ENCODE measurements at places on chromosomes 16 and 17. TPM values are rescaled to one million over a fixed set of nuclear protein-coding genes. Genes with fewer than 3 reads are reported as not detected.

The TP53TG3F gene
- not detected for total RNA-seq

The CA5A gene
- total RNA-seq = not detected

The MYH8 gene
- total RNA-seq = not detected

The CLEC19A gene
- total RNA-seq = not detected

The CDYL2 gene
- 24.5 TPM for total RNA-seq

The SULT1A4 gene
- total RNA-seq = 1.5 TPM

The FOXL1 gene
- not detected for total RNA-seq

The TMEM88 gene
- total RNA-seq = 2.9 TPM

The SRCIN1 gene
- total RNA-seq = not detected

DNA sequence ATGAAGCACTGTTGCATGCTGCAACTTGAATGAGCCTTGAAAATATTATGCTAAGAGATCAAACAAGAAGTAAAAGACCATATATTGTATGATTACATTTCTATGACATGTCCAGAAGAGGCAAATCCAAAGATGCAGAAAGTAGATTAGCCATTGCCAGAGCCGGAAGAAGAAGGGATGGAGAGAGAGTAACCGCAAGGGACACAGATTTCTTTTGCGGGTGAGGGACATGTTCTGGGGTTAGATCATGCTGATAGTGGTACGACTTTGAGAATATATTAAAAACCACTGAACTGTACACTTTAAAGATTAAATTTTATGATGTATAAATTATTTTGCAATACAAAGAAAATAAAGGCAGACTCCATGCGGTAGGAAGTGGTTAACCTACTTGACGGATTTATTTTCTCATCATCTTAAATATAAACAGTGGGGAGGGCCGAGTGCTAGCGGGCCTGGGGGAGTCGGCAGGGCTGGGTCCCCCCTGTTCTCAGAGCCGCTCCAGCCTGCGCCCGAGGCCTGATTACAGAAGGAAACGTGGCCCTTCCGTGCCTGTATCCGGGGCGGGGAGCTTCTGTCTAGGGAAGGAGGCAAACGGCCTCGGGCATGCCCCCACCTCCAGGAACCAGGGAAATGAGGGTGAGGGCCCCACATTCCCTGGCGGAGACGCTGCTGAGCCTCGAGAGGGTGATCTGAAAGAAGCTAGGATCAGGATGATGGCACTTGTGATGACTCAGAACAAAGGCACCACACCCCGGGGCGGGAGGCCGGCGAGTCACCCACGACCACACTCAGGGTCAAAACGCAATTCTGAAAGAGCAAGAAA is 48.0 kb downstream of the SHCBP1 start:
- DNase-seq = no peak

DNA sequence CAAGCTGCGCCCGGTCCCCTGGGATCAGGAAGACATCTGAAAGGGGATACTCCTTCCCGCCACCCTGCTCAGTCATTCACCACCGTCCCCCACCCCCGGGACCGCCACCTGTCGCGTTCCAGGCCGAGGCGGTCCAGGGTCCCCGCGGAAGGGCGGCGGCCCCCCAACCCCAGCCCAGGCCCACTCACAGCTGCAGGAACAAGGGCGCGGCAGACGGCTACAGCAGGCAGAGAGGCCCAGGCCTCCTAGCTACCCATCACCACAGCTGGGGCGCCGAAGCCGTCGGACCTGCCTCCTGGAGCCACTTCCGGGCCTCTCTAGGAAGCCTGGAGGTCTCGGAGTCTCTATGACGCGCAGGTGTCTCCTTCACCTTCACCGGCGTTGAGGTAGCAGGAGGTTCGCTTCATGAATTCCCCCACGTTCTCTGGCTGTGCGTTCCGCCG is at the start of gene SDR42E1:
Gene SDR42E1, minus strand, starts transcription at position 272 of the 443 bp plus-strand sequence. CDS start 10,612 bp downstream, outside the sequence.
- peak; percentile 74 for DNase-seq

DNA sequence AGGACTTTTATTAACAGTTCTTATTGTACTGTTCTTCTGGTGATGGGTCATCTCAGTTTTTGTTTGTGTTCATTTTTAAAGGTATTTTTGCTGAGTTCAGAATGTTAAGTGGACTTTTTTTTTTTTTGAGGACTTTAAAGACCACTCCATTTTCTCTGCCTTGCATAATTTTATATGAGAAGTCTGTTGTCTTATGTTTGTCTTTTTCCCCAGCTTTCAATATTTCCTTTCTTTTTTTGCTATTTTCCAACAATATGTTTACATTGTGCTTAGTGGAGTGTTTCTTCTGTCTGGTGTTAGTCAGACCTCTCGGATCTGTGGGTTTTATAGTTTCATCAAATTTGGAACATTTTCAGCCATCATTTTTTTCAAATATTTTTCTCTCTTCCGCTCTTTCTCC is 290.0 kb upstream of the TNRC6C start:
- no peak for DNase-seq

DNA sequence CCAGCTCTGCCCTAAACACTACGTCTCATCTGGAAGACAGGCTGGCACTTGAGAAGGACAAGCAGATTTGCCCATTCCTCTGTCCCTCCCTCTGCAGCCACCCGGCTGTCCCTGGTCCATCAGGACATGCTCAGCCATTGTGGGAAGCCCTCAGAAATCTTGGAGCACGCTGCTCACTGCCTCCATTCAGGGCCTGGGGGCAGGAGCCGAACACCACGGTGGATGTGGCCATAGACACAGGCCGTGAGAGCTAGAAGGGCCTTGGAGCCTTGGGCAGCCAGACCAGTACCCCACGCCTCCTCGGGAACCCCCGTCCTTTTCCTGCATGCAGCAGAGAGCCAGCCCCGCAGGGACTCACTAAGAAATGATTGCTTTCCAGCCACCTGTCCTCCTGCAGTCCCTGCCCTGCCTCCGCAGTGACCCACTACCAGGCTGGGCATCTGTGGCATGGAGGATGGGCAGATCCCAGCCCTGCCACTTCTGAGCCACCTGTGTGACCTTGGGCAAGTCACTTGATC is 3.4 kb downstream of the DOC2A start:
- DNase-seq = no peak

DNA sequence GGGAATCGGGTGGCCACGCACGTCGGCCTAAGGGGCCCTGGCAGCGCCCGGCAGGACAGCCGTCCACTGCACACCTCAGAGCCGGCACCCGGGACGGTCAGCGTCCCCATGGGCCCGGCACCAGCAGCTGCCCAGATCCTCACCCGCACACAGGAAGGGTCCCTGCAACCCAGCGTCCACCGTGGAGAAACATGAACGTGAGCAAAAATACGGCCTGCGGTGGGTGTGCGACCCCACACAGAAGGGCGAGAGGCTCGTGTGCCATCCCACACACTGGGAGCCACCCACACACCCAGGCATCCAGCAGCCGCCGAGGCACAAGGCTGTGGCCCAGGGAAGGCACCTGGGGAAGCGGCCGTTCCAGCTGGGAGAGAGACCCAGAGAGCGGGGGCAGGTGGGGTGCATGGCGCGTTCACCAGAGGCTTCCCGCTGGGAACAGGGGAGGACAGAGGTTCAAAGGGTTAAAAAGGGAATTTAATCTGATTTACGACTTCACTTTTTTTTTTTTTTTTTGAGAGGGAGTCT is 6.4 kb downstream of the PIEZO1 start:
- DNase-seq = no peak

- no peak for DNase-seq
Observed at GRCh38 chr17:64773836-64774761, 112.0 kb upstream of the SMURF2 start.

GRCh38 chr17:45013021-45013997 is 38.1 kb downstream of the DCAKD start:
- DNase-seq = no peak

DNA sequence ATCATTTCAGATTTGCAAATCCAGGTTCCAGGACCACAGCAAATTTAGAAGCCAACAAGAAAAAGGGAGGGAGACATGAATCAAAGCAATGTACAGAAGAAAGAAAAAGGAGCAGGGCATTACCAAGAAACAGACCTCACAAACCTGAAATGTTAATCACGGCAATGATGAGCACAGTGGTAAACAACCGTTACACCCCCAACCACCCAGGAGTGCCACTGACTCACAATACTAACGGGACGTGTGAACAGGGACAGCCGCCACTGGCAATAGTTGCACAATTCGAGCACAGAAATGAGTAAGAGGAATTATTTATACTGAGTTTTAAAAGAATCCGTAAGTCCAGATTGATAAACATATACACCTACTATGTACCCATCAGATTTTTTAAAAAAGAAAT is 13.8 kb downstream of the USP22 start:
- no peak for DNase-seq

DNA sequence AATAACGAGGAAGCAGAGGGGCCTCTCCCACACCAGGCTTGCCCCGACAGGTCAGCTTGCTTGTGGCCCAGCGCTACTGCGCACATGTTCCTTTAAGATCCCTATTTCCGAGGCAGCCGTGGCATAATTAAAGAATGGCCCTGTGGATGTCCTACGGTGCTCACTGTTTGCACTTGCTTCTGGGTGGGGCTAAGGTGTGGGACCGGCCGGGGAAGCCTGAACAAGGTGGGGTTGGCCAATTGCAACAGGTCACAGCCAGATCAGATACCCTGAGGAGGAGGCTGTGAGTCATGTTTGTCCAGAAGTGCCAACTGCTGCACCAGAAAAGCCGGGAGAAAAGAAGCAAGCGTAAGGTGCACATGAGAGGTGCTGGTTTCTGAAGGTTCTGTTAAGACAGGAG is 158.5 kb upstream of the CACNG5 start:
- DNase-seq = no peak

DNA sequence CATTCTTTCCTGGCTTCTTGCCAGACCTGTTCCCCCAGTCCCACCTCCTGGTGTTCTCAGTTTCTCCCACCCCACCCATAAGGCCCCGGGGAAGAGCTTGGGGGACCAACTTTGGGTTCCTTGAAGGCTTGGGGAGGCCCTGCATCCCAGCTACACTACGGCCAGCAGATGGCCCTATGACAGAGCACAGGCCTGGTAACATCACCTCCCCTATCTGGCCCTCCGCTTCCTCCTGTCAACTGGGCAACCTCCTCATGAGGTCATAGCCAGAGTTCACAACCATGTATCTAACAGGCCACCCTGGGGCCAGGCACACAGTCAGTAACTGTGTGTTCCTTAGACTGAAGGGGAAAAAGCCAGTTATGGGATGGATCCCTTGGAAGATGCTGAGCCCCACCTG is 31.4 kb downstream of the MYO15A start:
- no peak for DNase-seq

- DNase-seq = no peak
Observed at GRCh38 chr16:81527477-81528178, 83.0 kb downstream of the CMIP start.

DNA sequence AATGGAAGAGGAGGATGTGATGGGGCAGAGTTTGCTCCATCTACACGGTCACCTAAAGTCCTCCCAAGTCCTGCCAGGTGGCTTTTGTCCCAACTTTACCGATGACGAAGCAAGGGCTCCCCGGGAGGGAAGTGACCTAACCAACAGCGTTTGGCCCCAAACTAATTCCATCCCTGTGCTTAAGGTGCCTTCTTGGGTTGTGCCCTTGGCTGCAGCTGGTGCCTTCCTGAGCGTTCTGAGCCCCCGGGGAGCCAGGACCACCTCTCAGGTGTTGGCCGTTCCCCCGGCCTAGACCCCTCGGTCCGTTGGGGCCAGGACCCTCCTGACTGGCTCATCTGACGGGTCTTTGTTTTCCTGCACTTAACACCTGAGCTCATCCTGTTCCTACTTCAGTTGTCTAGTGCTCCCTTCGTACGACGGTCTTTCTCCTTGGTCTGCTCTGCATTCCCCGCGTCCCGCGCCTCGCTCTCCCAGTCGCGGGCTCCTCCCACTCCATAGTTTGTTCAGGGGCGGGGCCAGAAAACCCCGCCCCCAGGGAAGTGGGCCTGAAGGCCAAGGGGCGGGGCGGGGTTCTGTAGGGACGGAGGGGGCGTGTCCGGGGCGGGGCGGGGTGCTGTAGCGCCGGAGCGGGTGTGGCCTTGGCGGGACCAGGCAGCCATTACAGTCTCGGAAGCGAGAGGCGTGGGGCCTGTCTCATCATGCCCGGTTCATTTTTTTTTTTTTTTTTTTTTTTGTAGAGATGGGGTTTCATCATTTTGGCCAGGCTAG is 822 bp upstream of the ZSCAN10 start:
- peak; percentile 94 for DNase-seq

DNA sequence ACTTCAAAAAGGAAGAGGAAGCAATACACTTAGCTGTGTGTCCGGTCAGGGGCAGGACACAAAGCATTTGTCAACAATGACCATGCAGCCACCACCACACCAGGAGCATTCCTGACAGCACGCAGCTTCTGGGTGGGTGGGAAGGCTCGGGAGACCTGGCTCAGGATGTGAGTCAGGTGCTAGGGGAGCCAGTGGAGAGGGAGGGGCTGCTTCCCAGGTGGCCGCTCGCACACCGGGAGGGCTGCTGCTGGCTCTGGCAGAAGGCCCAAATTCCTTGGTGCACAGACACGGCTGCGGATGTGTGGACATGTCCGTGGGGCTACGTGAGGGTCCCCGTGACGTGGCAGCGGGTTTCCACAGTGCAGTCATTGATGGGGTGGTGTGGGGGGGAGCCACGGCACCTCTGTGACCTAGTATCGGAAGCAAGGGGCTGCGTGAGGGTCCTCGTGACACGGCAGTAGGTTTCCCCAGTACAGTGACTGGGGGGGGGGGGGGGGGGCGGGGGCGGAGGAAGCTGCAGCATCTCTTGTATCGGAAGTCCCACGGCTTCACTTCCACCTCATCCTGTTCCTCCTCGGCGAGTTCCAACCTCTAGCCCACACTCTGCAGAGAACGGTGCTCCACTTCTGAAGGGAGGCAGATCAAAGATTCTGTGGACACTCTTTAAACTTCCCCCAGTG is 112.8 kb downstream of the ZNF778 start:
- no peak for DNase-seq

DNA sequence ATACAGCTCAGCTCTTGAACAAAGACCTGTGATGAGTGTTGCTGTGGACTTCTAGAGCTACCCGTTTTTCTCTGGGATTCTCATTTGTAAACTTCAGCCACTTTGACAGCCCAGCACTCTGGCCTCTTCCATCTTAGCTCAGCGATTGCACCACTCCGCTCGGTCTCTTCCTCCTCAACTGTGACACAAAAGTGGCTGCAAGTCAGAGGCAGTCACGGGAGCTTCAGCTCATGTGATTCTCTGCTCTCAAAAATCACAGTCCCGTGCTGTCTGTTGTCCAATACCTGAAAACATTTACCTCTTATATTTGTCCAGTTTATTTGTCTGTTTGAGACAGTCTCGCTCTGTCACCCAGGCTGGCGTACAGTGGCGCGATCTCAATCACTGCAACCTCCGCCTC is 75.7 kb upstream of the DNAH17 start:
- no peak for DNase-seq

GRCh38 chr16:2296661-2297505 is 29.0 kb upstream of the RNPS1 start:
- DNase-seq = peak; percentile 51

DNA sequence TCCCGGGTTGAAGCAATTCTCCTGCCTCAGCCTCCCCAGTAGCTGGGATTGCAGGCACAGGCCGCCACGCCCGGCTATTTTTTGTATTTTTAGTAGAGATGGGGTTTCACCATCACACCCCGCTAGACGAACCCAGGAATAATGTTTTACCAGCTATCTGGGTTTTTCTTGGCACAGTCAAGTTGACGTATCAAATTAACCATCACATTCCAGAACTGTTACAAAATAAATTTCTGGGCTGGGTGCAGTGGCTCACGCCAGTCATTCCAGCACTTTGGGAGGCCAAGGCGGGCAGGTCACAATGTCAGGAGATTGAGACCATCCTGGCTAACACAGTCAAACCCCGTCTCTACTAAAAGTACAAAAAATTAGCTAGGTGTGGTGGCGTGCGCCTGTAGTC is 501.2 kb downstream of the SHISA9 start:
- DNase-seq = no peak

Measured in activated naive CD8-positive, alpha-beta T cell treated with anti-CD3 and anti-CD28 coated beads, Interleukin-2, amount 10 ng/mL, durations not matched to agents 7 days and 5 days (primary cell).